ENCODE measurements at places on chromosomes 16 and 17. TPM values are rescaled to one million over a fixed set of nuclear protein-coding genes. Genes with fewer than 3 reads are reported as not detected.

The CSH1 gene
- not detected for polyA plus RNA-seq

The HOXB7 gene
- 43.7 TPM for polyA plus RNA-seq

The ALOX15 gene
- 0.68 TPM for polyA plus RNA-seq

The HBQ1 gene
- 0.85 TPM for polyA plus RNA-seq

The NOS2 gene
- 1.9 TPM for polyA plus RNA-seq

The TEKT5 gene
- polyA plus RNA-seq = 0.23 TPM

The IKZF3 gene
- polyA plus RNA-seq = 0.23 TPM

The TMC6 gene
- 32.4 TPM for polyA plus RNA-seq

The INCA1 gene
- polyA plus RNA-seq = 9.3 TPM

The NPIPB6 gene
- polyA plus RNA-seq = 3.0 TPM

The HOXB1 gene
- not detected for polyA plus RNA-seq

The CBFA2T3 gene
- polyA plus RNA-seq = 3.2 TPM

The CEP295NL gene
- 0.15 TPM for polyA plus RNA-seq

The TNFRSF13B gene
- not detected for polyA plus RNA-seq

The HS3ST2 gene
- 0.37 TPM for polyA plus RNA-seq

DNA sequence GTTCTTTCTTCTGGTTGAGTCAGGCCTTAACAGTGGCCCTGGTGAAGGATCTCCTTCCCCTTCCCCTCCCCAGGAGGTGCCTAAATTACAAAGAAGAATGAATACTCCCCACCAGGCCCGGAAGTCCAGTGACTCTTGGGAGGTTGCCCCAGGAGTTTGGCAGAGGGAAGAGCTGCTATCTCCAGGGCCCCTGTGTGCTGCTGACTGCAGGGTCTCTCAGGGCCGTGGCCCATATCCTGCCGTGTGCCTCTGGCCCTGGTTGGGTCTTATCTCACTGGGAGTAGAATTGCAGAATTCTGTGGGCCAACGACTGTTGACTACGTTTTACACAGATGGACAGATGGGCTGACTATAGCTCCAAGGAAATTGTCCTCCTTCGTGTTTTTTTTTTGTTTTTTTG is 28.0 kb downstream of the AKAP1 start:
- no peak for DNase-seq

GRCh38 chr17:37278247-37278894 is 97.4 kb upstream of the C17orf78 start:
- no peak for DNase-seq

GRCh38 chr17:77965352-77965751 is 6.8 kb downstream of the TNRC6C start:
- no peak for DNase-seq

GRCh38 chr17:82098939-82099763 is 1.1 kb upstream of the FASN start:
- no peak for DNase-seq

DNA sequence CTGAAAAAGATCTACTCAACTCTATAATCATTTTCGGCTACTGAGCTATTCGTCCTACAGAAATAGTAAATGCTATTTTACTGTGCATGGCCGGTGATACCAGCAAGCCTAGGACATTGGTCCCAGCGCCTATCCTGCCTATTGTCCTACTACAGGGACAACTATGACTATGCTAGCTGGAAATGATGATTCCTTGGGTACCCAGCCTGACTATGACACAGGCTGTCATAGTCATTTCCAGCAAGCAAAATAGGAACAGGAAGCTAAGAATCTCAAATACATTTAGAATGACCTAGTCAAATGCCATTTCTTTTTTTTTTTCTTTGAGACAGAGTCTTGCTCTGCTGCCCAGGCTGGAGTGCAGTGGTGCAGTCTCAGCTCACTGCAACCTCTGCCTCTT is 33.7 kb upstream of the HSBP1 start:
- no peak for DNase-seq

DNA sequence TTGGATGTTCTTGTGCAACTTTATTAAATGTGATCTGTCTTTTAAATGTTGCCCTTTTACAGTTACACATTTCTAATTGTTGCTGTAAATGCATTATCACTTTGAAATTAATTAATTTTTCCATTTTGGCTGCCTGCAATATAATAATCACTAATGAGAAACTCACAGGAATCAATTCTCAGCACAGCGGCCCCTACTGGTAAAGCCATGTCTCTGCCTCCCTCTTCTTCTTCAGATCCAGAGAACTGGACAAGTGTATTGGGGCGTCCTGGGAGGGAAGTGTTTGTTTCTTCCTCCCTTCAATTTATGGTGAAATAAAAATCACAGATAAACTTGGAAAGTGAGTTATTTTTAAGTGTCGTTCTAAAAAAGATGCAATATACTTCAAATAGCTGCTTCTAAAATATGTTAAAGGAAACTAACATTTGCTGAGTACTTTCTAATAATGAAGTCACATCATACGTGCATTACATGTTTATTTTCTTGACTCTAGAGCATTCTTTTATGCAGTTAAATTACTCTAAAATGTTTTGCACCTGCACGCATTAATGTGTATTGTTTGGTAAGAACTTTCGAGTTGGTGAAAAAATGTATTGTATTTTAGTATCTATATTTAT is 338.0 kb downstream of the WWOX start:
- DNase-seq = no peak

- no peak for DNase-seq
Observed at GRCh38 chr17:57062865-57063264, 22.2 kb upstream of the AKAP1 start.

DNA sequence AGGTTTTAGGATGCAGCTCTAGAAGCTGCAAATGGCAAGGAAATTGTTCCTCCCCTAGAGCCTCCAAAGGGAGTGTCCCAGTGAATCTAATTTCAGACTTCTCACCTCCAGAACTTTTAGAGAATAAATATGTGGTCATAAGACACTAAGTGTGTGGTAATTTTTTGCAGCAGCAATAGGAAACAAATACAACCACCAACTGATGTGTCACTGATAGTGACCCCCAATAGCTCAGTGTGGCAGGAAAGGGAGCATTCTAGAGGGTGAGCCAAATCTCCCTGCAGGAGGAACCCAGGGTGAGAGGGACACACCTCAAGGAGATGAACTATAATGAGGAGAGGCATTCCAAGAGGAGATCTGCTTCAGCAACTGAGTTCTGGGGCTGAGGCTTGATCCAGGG is 4.1 kb downstream of the CCL4L2 start:
- no peak for DNase-seq

GRCh38 chr16:2770057-2770951 is 6.8 kb downstream of the ELOB start:
- no peak for DNase-seq

DNA sequence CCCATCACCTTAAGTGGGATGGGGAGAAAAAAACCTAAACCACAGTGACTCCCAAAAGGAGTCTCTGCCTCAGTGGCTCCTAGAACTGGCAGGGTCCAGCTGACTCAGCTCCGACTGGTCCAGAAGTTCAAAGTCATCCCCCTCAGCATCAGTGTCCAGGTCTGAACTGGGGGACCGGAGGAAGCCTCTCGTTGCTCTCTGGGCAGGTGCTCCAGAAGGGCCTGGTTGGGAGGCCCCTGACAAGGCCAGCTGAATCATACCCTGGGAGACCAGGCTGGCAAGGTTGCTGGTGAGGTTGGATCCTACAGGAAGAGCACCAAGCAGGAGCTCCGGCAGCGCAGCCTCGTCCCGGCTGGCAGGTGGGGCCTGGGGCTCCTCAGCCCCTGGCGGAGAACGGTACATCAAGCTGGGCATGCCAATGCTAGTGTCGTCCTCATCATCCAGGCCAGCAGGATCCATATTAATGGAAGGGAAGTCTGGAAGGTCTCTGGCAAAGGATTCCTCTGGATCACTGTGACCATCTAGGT is 4.3 kb upstream of the PSMC3IP start:
- DNase-seq = no peak

- DNase-seq = no peak
Observed at GRCh38 chr16:714079-714478, 839 bp upstream of the METRN start.

DNA sequence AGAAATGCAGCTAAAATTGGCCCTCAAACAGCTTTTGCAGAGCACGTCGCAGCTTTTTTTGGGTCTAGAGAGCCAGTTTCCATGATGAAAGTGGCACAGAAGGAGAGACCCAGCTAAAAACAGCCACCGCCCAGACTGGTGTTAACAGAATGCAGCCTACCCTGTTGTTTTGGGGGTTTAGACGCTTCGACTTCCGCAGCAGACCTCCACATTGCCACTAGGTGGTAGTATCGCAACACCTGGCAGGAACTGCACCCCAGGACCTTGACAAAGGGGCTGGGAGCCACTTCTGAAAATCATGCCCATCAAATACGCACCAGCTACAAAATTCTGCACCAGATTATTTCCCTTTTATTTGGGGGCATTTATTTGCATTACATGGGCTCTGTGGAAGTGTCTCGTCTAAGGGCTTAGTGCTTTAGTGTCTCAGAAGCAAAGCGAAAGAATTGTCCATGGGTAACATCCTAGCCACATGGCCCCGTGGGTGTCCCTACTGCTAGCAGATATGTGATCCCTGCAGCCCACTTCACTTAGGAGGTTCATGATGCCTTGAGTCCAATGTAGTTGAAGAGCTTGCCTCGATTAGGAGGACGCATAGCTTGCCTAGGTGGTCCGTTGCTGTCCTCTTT is 167.1 kb downstream of the HAPSTR1 start:
- no peak for DNase-seq

GRCh38 chr16:31181102-31181830 is 1.3 kb downstream of the FUS start:
- DNase-seq = no peak

- DNase-seq = no peak
Observed at GRCh38 chr16:15979801-15980200, 30.4 kb downstream of the ABCC1 start.

GRCh38 chr16:12680531-12680930 is 123.2 kb downstream of the CPPED1 start:
- no peak for DNase-seq

DNA sequence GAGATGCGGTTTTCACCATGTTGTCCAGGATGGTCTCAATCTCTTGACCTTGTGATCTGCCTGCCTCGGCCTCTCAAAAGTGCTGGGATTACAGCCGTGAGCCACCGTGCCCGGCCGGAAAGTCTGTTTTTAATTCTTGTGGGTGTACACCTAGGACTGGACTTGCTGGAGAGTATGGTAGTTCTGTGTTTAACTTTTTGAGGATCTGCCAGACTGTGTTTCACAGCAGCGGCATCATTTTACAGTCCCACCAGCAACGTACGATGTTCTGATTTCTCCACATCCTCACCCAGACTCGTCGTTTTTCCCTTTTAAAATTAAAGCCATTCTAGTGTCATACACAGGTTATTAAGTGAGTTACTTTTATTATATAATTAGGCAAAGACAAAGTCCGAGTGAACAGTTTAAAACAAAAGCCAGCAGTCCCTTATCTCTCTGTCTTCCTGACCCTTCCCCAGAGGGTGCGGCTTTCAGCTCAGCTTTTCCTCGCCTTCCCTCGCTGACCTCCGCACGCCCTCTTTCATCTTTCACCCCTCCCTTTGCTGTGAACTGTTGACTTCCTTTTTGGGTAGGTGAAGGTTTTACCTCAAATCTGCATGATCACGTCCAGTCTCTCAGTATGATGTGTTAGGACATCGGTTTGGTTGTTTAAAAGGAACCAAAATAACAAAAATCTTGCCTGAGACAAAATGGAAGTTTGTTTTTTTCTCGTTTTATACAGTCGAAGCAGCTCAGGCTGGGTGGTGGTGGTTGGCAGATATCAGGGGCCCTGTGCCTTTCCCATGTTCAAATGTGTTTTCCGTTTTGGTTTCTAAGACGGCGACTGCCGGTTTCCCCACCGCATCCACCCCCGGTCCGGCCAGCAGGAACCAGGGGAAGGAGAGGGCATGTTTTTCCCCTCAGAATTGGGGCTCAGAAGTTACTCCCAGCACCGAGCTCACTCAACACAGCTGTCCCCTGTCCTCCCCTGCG is 18.0 kb downstream of the FAM234A start:
- no peak for DNase-seq

DNA sequence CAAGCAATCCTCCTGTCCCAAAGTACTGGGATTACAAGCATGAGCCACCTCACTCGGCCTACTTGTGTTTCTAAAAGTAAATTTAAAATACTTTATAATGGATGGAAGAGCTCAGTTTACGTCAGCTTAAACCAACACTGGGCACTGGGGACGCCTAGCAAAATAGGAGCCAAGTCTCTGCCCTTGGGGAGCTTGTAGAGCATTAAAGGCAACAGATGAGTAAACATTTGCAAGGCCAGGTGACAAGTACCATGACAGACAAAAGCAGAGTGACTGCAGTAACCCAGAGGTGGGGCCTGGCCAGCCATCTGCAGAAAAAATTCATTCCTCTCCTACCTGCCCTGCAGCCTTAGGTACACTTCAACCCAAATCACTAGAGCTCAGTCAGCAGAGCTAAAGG is 12.1 kb upstream of the NLK start:
- DNase-seq = no peak

DNA sequence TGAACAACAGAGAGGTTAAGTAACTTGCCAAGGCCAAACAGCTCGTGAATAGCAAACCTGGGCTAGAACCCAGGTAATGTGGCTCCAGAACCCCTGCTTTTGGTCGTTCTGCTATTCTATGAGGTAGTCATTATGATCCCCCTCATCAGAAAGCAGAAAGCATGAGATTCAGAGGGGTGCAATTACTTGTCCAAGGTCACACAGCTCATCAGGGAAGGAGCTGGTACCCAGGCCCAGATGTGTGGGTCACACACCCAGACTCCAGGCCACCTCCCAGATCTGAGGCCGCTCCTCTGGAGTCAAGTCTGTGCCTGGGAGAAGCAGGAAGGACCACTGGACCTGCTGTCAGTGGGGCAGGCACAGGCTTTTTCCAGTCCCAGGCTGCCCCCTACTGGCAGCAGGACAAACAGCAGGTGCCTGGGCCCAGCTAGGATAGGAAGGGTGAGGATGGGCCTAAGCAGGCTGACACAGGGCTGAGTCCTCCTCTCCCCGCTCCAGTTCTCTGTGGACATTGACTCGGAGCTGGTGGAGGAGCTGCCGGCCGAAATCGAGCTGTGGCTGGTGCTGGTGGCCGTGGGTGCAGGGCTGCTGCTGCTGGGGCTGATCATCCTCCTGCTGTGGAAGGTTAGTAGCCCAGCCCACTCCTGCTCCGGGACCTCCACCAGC is 7.8 kb upstream of the PDK2 start:
- DNase-seq = no peak

GRCh38 chr17:81050645-81051625 is 16.0 kb downstream of the BAIAP2 start:
- DNase-seq = no peak

DNA sequence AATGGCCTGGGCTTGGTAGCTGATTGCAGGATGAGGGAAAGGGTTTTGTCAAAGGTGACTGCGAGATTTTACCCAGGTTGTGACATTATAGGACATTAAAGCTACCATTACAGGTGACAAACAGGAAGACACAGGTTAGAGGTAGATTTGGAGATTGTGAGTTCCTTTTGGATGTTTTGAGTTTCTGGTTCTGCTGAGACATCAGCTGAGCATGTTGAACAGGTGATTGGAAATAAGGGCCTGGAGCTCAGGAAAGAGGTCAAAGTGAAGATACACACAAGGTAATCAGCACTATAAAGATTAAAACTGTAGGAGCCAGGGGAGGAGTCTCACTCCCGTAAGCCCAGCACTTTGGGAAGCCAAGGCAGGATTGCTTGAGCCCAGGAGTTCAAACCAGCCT is 6.0 kb downstream of the GSDMA start:
- DNase-seq = no peak

- DNase-seq = no peak
Observed at GRCh38 chr17:33463887-33464286, 170.8 kb upstream of the ASIC2 start.

GRCh38 chr17:33802349-33803198 is 452.5 kb upstream of the CCL2 start:
- no peak for DNase-seq

GRCh38 chr17:44438636-44439035 is 49.2 kb upstream of the ITGA2B start:
- DNase-seq = no peak
